T-cell (primary cell): ENCODE measurements at places on chromosomes 5 and 9.

GRCh38 chr5:153636670-153637451, 146.4 kb downstream of the GRIA1 start:
- no peaks in the 10 kb centered on the region for H3K4me1 ChIP-seq
- H3K36me3 ChIP-seq = no peaks in the 10 kb centered on the region
- DNase-seq = no peak
- H3K4me3 ChIP-seq = no peak overlapping the region
- H3K27me3 ChIP-seq = no peaks in the 10 kb centered on the region
- no peak overlapping the region for H3K27ac ChIP-seq

DNA sequence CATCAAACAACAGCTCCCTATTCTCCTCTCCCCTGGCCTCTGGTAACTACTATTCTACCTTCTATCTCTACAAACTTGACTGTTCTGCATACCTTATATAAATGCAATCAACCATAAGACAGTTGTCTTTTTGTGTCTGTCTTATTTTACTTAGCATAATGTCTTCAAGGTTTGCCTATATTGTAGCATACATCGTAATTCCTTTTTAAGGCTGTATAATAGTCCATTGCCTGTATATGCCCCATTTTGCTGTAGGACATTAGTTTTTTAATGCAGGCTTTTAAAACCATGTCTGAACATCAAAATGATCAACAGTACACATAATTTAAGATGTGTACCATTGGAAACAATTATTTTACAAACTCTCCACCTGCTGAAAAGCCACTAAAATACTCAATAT, 12.4 kb downstream of the ANKH start:
- DNase-seq = no peak
- H3K4me3 ChIP-seq = no peak overlapping the region
- no peaks in the 10 kb centered on the region for H3K27me3 ChIP-seq
- H3K27ac ChIP-seq = no peak overlapping the region

- peaks cover 6% of the 10 kb centered on the region for H3K27me3 ChIP-seq
- no peaks in the 10 kb centered on the region for H3K4me1 ChIP-seq
These were observed 38.3 kb upstream of the SMAD5 start for GRCh38 chr5:136094189-136094912.

DNA sequence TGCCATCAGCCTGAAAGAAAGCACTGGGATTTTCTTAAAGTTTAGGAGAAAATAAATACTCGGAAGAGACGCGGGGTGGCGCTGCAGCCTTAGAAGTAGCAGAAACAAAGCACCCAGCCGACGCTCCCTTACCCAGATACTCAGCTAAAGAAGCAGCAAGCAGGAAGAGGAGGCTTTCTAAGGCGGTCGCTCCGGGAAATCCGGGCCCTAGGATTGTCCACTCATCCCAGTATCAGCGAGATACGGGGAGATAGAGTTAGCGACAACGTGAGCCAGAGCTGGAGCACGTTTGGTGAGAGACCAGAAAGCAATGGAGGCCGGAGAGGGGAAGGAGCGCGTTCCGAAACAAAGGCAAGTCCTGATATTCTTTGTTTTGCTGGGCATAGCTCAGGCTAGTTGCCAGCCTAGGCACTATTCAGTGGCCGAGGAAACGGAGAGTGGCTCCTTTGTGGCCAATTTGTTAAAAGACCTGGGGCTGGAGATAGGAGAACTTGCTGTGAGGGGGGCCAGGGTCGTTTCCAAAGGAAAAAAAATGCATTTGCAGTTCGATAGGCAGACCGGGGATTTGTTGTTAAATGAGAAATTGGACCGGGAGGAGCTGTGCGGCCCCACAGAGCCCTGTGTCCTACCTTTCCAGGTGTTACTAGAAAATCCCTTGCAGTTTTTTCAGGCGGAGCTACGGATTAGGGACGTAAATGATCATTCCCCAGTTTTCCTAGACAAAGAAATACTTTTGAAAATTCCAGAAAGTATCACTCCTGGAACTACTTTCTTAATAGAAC, at the start of gene PCDHB2:
Gene PCDHB2 (plus strand): TSS at position 135 of the 782 bp plus-strand sequence. CDS start 176 bp downstream, at position 311.
- no peaks in the 10 kb centered on the region for H3K4me1 ChIP-seq
- H3K4me3 ChIP-seq = peak within 1 kb of the TSS; percentile 23
- DNase-seq = no peak

DNA sequence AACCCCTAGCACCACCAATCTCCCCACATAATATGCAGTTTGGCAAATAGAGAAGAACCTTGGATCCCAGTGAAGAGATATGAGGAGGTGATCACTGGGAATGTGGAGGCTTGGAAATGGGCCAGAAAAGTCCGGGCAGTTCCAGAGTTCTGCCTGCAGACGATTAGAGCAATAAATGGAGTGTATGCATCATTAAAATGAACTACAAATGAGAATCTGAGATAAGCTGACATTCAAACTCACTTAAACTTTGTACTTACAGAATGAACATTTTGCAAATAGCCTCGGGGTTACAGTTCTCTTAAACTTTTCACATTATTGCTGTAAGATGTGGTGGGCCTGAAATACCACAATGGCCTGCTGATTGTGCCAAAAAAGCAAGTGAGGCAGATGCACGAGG, 23.0 kb upstream of the LHFPL2 start:
- H3K4me1 ChIP-seq = no peaks in the 10 kb centered on the region
- H3K27ac ChIP-seq = no peak overlapping the region
- H3K4me3 ChIP-seq = no peak overlapping the region
- no peak for DNase-seq
- H3K27me3 ChIP-seq = peaks cover 7% of the 10 kb centered on the region

DNA sequence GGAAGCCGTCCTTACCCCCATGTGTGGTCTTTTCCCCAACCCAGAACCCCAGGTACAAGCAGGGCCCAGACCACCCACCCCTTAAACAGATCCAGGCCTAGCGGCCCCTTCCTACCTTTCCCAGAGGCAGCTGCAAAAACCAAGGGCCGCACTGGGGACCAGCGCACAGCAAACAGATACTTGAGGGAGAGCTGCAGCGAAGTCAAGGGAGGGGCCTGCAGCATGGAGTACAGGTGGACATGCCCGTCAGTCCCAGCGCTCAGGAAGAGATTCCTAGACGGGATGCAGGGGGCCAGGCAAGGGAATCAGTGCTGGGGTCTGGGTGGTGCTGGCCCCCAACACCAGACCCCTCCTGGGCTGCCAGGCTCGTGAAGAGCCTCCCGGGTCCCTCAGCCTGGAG, 22.5 kb downstream of the DYNC2I2 start:
- no peaks in the 10 kb centered on the region for H3K27me3 ChIP-seq
- peaks cover 51% of the 10 kb centered on the region for H3K36me3 ChIP-seq
- no peak overlapping the region for H3K4me3 ChIP-seq

DNA sequence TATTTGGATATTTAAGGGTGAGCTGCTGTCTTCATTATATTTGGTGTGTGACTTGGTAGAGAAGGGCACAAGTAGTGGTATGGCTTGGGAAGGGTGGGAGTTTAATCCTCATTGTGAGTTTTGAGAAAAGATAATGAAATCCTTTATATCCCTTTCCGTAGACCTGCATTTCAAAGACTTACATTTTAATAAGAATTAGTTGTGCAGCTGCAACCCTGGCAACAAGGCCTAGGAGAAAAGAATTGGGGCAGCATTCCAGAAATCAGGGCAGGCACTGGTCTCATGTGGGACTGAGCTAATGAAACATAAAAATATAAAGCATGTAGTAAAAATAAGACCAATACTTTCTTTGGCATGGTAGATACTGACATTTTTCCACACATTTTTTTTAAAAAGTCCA, 60.5 kb downstream of the CDC42SE2 start:
- H3K4me1 ChIP-seq = peaks cover 43% of the 10 kb centered on the region
- no peak overlapping the region for H3K4me3 ChIP-seq
- H3K27me3 ChIP-seq = no peaks in the 10 kb centered on the region
- peak overlapping the region; percentile 4 for H3K27ac ChIP-seq
- no peak for DNase-seq

GRCh38 chr5:10704949-10705621, 55.9 kb downstream of the DAP start:
- peak overlapping the region; percentile 49 for H3K27ac ChIP-seq
- no peaks in the 10 kb centered on the region for H3K4me1 ChIP-seq
- no peak for DNase-seq
- H3K27me3 ChIP-seq = no peaks in the 10 kb centered on the region
- H3K4me3 ChIP-seq = no peak overlapping the region

DNA sequence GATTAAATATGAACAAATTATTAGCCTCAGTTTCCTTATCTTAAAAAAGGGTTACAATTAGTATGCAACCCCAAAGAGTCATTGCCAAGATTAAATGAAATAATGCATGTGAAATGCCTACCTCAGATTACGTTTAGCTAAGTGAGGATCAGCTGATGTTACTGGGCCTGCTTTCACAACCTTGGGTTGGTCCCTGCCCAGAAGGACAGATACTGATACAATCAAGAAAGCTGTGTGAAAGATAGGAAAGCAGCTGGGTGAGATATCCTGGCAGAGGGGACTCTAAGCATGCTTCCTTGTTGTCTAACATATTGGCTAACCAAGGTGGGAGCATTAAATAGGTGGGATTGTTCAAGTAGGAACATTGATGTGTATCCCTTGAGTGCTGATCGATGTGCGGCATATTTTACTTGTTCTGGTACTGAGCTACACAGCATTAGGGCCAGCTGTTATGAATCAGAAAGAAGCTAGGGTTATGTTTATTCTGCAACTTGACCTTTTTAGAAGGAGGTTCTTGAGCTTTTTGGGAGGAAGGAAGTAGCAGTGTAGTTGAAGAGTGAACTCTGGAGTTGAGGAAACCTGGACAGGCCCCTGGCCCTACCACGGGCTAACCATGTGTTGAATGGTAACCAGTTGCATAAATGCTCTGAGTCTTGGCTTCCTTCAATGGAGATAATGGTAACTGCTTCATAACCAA, 28.9 kb downstream of the SNX24 start:
- no peak overlapping the region for H3K4me3 ChIP-seq
- H3K27ac ChIP-seq = no peak overlapping the region
- DNase-seq = no peak

DNA sequence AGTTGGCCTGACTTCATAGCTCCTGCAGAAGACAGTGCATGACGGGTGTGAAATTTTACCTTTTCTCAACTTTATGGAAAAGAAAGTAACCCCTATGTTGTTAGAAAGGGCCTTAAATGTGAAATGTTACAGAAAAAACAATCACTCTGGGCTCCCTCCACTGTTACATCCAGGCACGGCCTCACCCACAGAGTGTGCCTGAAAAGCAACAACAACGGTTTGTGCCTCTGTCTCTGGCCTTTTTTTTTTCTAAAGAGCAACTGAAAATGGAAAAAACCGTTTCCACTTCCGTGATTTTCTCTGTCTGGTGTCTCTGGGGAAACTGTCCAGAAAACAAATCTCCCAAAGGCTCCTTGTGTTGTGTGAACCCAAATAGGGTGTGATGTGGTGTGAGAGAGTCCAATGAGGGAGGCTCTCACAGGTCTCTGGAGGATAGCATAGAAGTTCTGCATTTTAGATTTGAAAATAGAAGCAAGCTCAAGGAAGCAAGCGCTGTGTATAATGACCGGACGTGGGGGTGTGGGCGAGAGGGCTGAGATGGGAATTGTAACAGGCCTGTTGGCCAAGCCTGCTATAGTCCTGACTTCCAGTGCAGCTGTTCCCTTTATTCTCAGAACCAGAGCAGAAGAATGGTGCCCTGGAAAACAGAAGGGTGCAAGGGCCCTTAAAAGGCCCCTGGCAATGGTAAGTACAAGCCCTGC, 221.8 kb upstream of the TUT7 start:
- H3K36me3 ChIP-seq = no peaks in the 10 kb centered on the region
- DNase-seq = no peak
- H3K4me3 ChIP-seq = no peak overlapping the region
- peaks cover 12% of the 10 kb centered on the region for H3K27me3 ChIP-seq

- no peak overlapping the region for H3K27ac ChIP-seq
- no peak overlapping the region for H3K4me3 ChIP-seq
These were observed 96.8 kb downstream of the ANKRD18B start for GRCh38 chr9:33620738-33621439.

GRCh38 chr5:123474228-123474627, 37.7 kb upstream of the CSNK1G3 start:
- no peaks in the 10 kb centered on the region for H3K36me3 ChIP-seq
- no peak overlapping the region for H3K4me3 ChIP-seq
- H3K27me3 ChIP-seq = no peaks in the 10 kb centered on the region
- H3K27ac ChIP-seq = no peak overlapping the region
- DNase-seq = no peak

- no peaks in the 10 kb centered on the region for H3K36me3 ChIP-seq
- no peak overlapping the region for H3K27ac ChIP-seq
- H3K4me3 ChIP-seq = no peak overlapping the region
- no peaks in the 10 kb centered on the region for H3K4me1 ChIP-seq
These were observed 6.9 kb downstream of the CXCL14 start for GRCh38 chr5:135571902-135572301.

DNA sequence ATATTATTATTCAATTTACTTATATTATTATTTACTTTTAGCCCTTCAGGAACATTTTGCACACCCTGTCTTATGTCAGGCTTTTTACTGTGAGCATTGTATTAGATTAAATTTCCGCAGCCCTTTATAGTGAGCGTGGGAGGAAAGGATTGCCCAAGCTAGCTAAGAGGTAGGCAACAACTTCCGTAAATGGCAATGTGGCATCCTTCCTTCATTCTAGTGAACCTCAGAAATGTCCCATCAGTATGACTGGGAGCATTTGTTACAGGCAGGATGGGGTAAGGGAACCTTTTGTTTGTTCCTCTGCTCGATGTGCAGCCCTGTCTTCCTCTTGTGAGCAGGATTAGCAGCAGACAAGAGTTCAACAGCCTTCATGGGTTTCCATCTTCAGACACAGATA, 6.2 kb upstream of the CD180 start:
- no peaks in the 10 kb centered on the region for H3K27me3 ChIP-seq
- no peaks in the 10 kb centered on the region for H3K36me3 ChIP-seq
- peak overlapping the region; percentile 92 for H3K27ac ChIP-seq
- no peak overlapping the region for H3K4me3 ChIP-seq
